HTR-8/SVneo (cell line): ENCODE measurements at places on chromosomes 4 and X.

DNA sequence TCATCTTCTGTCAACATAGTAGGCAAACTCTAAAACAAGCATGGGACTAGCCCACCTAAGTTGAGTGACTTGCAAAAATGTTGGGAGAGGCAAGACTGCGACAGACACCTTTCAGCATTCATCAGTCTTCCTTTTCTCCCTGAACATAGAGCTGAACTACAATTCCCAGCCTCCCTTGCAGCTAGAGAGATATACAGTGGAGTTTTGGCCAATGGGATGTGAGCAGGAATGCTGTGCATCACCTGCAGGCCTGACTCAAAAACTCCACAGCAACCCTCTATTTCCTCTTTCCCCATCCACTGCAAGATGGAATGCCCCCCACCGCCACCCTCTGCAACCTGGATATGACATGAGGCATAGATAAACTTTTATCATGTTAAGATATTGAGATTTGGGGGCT lies 66.5 kb downstream of the PDHA1 start:
- DNase-seq = no peak

GRCh38 chrX:43949669-43950068 lies 23.5 kb downstream of the NDP start:
- peak; percentile 31 for DNase-seq

GRCh38 chr4:173012608-173013007 lies 156.0 kb upstream of the GALNT7 start:
- DNase-seq = no peak

DNA sequence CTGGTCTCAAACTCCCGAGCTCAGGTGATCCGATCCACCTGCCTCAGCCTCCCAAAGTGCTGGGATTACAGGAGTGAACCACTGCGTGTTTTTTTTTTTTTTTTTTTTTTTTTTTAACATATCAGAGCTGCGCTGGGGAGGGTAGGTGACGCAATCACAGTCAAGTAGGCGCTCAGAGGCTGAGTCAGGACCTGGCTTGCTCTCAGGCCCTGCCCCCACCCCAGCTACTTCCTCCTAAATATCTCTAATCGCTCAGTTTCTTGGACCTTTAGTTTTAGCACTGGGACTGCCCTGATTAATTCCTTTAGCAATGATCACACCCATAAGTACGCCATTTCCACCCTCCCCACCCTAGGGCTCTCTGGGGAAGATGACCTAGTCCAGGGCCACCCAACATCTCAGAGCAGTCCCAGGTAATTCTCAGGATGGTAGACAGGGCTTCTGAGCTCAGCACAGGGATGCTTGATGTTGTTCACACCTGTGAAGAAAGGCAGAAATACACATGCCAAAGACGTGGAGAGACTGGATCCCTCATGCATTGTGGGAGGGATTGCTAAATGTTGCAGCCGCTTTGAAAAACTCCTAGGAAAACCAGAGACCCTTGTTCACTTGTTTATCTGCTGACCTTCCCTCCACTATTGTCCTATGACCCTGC lies 50.2 kb downstream of the DDX3X start:
- DNase-seq = peak; percentile 63

DNA sequence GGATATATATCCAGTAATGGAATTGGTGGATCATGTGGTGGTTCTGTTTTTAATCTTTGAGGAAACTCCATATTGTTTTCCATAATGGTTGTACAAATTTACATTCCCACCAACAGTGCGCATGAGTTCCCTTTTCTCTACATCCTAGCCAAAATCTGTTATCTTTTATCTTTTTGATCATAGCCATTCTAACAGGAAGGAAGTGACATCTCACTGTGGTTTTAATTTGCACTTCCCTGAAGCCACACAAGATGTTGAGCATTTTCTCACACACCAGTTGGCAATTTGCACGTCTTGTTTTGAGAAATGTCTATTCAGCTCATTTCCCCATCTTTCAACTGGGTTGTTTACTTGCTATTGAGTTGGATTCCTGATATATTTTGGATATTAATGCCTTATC lies 194.9 kb downstream of the CBLL2 start:
- DNase-seq = no peak

DNA sequence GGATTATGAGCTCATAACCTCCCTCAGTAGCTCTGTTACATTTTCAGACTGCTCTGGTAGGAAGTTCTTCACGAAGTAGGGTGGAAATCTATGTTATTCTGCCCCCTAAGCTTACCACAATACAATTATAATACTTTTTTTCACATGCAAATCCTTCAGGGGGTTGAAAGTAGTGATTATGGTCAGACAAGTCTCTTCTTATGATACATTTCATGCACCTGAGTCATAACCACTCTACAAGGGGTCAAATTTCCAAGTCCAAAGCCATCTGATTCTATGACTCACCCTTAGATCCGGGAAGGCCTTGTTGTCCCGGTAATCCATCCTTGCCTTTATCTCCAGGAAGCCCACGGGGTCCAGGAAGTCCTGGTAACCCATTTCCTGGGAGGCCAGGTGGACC lies 95.2 kb downstream of the ATG4A start:
- DNase-seq = peak; percentile 44

GRCh38 chrX:18542131-18542530 lies 116.7 kb downstream of the CDKL5 start:
- no peak for DNase-seq

DNA sequence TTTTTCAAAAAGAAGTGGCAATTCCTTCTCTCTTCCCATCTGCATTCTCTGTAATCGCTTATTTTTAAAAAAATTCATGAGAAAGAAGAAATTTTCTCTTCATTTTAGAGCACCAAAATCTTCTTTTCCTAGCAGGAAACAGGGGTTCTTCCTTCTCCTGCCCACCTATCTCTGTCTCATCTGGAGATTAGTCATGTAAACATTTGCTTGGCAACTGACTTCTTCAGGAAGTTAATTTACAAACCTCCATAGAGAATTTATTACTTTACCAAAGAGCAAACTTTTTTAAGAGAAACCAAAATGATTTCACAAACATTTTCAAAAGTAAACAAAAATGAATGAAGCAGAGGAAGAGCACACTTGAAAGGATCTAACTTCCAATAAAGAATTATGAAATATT lies 13.5 kb downstream of the TTC29 start:
- DNase-seq = no peak
